ENCODE measurements at places on chromosomes 13 and 19. TPM values are rescaled to one million over a fixed set of nuclear protein-coding genes. Genes with fewer than 3 reads are reported as not detected.

The COL5A3 gene
- 37.6 TPM for total RNA-seq

The ZNF135 gene
- total RNA-seq: 8.0 TPM

The CBY2 gene
- total RNA-seq: not detected

The CYP2A7 gene
- not detected for total RNA-seq

The IGFL3 gene
- total RNA-seq: 0.49 TPM

The VSIG10L gene
- 0.49 TPM for total RNA-seq

The C19orf85 gene
- total RNA-seq: not detected

The NCAN gene
- not detected for total RNA-seq

The F2RL3 gene
- total RNA-seq: not detected

The MEDAG gene
- total RNA-seq: 1.8 TPM

The CACNA1A gene
- 23.5 TPM for total RNA-seq

The CRLF1 gene
- total RNA-seq: 0.49 TPM

The KLK11 gene
- not detected for total RNA-seq

The PRTN3 gene
- not detected for total RNA-seq

The ZNF497 gene
- 1.2 TPM for total RNA-seq

The TUBA3C gene
- not detected for total RNA-seq

The MPND gene
- 5.4 TPM for total RNA-seq

The ZNF264 gene
- total RNA-seq: 53.6 TPM

The SYNE4 gene
- total RNA-seq: not detected

The CFD gene
- total RNA-seq: 41.1 TPM

The FCGBP gene
- total RNA-seq: 0.32 TPM

The KIR3DL2 gene
- not detected for total RNA-seq

The ANGPTL4 gene
- total RNA-seq: 1.2 TPM

The RGL3 gene
- 1.6 TPM for total RNA-seq

The ZNF45 gene
- total RNA-seq: 20.4 TPM

The PTH2 gene
- total RNA-seq: not detected

The ZNF729 gene
- not detected for total RNA-seq

The DKKL1 gene
- 0.49 TPM for total RNA-seq

The NLRP11 gene
- under 0.01 TPM for total RNA-seq

The URAD gene
- not detected for total RNA-seq

The AKAP8 gene
- 18.0 TPM for total RNA-seq

The ZNF8 gene
- 11.3 TPM for total RNA-seq

The LILRA2 gene
- not detected for total RNA-seq

The MAMSTR gene
- total RNA-seq: 1.5 TPM

The ZNF547 gene
- total RNA-seq: 2.9 TPM

The OR7A5 gene
- total RNA-seq: not detected

The KLK5 gene
- total RNA-seq: 0.65 TPM

The PSG1 gene
- total RNA-seq: 17.2 TPM

The CCL25 gene
- not detected for total RNA-seq

The GPI gene
- 148 TPM for total RNA-seq

The TSKS gene
- total RNA-seq: not detected

The FAM216B gene
- not detected for total RNA-seq

The CCDC8 gene
- total RNA-seq: 12.8 TPM

The SCN1B gene
- total RNA-seq: 3.4 TPM

The LILRB4 gene
- not detected for total RNA-seq

The ZNF699 gene
- total RNA-seq: 26.1 TPM

The NALCN gene
- total RNA-seq: 0.49 TPM

The CD79A gene
- total RNA-seq: not detected
